ENCODE measurements at places on chromosomes 2 and 18.

DNA sequence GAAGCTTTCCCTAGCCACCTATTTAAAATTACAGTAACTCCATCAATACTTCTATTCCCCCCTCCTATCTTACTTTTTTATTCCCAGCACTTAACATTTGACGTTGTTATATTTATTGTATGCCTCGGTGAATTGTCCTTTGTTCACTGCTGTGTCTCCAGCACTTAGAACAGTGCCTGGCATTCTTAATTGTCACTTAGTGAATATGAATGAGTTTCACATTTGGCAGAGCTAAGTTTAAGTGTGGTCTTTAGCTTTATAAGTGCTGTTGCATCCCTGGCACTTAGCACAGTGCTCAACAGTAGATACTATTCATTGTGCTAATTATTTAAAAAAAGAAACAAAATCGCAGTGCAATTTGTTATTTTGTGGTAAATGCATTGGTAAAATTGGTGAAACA, 1.7 kb downstream of the RMP24 start:
- DNase-seq, result no peak

DNA sequence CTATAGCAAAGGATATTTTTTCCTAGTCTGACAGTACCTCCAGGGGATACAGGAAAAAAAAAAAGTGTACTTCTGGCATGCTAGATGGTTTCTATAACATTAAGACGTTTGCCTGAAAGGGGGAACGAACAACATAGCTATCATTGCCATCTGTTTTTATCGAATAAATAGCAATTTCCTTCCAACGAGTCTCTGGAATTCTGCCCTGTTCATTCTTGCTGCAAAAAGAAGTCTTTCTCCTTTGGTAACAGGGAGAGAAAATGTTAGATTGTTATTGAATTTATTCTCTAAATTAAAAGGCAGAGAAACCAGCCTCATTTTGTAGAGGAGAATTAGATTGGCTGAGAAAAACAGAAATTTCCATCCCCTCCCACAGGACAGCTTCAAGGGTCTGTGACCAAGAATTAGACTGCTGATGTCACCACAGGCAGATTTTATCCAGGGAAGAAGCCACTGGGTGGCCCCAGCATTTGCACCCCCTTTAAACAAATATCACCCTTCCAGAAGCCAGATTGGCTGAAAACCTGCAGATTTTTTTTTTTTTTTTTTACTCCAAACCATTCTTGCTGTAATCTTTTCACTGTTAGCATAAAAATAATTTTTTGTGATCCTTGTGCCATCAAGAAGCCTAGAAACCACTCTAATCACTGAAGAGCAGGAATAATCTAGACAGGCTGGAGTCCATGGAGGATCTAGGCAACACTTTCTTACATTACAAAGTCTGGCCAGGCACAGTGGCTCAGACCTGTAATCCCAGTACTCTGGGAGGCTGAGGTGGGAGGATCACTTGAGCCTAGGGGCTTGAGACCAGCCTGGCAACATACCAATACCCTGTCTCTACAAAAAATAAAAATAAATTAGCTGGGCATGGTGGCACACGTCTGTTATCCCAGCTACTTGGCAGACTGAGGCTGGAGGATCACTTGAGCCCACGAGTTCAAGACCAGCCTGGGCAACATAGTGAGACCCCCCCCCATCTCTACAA, 12.0 kb downstream of the WDFY1 start:
- no peak for DNase-seq

GRCh38 chr2:29487967-29488555, 372.8 kb downstream of the CLIP4 start:
- DNase-seq, result no peak

GRCh38 chr2:64608867-64609226, 44.9 kb downstream of the SERTAD2 start:
- peak; percentile 34 for DNase-seq

DNA sequence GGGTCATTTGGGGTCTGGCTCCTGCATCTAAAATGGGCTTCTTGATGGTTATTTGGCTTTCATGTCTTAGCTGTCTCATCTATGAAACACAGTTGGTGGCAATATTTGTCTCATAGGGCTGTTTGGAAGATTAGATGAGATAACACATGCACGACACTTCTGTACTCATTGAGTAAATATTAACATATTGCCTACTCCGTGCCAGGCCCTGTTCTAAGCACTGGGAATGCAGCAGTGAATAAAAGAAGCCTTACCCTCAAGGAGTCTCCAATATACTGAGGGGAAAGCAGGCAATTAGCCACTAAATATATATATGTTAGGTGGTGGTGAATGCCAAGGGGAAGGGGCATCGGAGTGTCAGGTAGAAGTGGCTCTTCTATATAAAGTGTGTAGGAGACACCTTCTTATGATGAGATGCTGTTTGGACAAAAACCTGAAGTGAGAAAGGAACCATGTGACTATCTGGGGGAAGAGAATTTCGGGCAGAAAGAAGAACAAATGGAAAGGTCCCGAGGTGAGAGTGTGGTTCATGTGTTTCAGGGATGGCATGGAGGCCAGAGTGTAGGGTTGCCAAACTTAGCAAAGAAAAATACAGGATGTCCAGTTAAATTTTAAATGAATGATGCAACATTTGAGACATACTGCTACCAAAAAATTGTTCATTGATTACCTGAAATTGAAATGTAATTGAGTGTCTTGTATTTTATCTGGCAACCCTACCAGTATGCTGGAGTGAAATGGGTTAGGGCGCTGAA, 11.8 kb downstream of the SLC3A1 start:
- DNase-seq, result no peak

DNA sequence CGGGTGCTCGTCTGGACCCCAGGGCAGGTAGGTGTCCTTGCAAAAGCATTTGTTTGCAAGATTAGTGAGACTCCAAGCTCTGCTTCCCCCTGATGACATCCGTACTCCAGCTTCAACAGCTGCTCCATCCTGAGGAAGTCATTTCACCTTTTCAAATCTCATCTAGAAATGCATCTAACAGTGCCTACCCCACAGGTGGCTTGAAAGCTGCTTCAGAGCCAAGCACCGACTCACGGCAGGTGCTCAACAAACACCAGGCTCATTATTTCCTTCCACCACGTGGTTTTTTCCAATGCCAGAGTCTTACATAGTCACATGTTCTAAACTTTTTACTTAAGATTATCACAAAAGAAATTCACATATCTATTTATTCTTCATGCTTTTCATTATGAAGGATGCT, 31.9 kb downstream of the CNGA3 start:
- DNase-seq, result no peak

DNA sequence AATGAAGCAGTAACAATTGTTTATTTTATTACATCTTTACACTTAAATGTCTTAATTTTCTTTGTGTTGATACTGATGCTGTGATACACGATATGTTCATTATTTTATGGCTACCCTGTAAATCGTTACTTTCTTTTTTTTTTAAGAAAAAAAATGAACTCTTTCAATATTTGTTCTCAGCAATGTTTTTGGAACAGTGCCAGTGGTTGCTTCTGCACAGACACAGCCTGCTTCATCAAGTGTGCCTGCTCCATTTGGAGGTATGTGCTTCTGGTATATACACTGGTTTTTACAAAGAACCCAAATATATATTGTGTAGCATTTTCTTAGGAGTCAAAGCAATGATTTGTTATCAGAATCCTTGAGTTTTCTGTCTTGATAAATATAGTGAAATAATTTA, 62.2 kb upstream of the SCYGR2 start:
- no peak for DNase-seq

DNA sequence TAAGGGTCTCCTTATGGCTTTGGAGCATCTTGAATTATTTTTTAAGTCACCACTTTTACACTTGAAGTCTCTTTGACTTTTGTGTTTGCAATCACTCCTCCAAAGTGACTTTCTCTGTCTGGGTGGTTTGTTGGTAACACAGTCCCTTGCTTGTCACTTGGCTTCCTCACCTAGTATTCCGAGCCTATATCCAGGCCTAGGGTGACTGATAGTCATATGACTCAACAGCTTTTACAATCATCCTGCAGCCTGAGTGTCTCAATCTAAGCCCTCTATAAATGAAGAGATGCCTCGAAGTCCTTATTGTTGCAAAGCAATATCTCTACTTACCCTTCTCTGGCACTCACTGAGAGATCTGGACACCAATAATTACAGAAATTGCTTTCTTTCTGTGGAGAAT, 53.9 kb upstream of the SETBP1 start:
- DNase-seq, result no peak

DNA sequence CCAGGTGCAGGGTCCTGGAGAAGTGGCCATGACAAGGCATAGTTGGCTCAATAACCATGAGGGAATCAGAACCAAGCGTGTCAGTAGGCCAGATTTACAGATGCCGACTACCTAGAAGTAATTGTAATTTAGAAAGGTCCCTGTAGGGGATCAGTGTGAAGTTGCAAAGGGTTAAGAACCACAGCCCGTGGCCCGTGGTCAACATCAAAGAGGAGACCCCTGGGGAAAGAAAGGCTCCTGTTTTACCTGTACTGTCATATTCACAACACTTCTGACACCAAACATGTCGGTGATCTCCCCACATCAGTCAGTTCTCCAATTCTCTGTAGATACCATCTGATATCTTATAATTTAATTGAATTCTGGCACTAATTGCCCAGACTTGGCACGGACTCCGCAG, 31.0 kb downstream of the SP100 start:
- DNase-seq, result no peak

GRCh38 chr18:60358516-60358915, 14.1 kb downstream of the MC4R start:
- DNase-seq, result no peak

- no peak for DNase-seq
These were observed 193.1 kb upstream of the UBE2E3 start for GRCh38 chr2:180787330-180787729.

- DNase-seq, result no peak
These were observed 564 bp downstream of the MPV17 start for GRCh38 chr2:27322301-27322765.

GRCh38 chr2:230774348-230774951, 61.8 kb downstream of the CAB39 start:
- DNase-seq, result no peak

DNA sequence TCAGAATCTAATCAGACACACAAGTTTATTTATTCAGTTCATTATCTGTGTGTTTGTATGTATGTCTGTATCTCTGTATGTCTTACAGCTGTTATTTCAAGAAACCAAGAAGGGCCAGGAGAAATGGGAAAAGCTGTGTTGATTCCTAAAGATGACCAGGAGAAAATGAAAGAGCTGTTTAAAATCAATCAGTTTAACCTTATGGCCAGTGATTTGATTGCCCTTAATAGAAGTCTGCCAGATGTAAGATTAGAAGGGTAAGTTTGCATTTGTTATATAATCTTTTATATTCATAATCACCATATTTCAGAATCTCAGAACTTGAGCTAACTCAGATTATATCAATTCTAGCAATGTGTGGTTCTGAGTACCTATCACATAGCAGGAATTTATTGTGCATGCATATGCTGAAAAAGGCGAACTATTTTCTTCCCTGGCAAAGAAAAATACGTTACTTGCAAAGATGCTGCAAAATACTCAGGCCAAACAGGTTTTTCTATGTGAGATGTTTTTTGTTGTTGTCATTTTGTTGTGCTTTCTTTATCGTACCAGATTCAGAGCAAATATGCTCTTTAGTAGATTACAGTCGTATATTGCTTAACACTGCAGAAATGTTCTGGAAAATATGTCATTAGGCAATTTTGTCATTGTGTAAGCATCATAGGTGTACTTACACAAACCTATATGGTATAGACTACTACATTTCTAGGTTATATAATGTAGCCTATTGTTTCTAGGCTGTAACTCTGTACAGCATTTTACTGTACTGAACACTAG, 268.7 kb downstream of the GALNT13 start:
- no peak for DNase-seq

DNA sequence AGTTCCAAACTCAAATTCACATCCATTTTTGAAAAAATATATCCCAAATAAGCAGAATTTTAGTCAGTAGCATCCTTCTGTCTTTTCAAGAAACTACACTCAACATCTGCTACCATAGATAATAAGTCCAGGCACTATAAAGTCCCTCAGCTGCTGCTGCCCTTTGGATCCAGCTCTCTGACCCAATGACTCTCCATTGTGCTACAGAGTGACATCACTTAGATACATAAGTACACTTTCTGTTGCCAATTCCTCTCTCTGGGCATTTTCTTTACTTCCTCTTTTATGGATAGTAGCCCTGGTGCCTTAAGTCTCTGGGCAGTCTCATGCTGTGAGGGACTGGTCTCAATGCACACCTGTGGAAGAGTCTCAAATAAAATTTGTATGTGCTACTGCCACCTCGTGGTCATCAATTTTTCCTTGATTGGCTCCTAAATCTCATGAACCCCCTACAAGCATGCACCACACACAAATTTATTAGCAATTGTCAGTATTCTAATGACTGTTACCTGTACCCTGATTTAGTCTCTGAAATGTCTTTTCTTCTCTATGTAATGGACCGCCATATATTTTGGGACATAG, 219.2 kb downstream of the LRP1B start:
- DNase-seq, result peak; percentile 10

GRCh38 chr18:43780782-43781340, 503.6 kb upstream of the SYT4 start:
- no peak for DNase-seq

DNA sequence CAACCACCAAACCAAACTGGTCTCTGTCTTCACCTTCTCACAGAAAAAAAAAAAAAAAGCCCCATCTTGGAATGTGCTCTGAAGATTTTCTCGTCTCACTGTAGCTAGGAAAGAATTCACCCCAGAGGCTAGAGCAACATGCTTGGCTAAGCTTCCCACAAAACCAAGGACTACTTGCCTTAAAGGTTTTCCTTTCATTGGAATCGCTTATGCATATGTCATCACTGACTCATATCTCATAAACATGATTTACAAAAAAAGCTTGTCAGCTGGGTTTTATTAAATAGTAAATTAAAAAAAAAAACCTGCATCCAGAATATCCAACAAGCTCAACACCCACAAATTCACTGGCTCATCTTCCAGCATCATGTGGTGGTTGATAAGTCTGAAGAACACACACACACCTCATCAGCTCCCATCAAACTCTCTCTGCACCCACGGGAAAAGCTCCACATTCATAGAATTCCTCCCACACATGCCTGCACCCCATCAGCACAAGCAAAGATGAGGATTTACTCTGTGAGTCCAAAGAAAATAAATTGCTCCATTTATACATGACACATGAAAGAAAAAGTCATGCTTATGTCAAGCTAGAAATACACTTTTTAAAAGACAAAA, 182.0 kb upstream of the TRIB2 start:
- DNase-seq, result no peak
